ENCODE measurements at places on chromosomes 11 and 22.

- DNase-seq = no peak
Measured at GRCh38 chr11:62295504-62295903, 3.4 kb downstream of the SCGB1D4 start.

GRCh38 chr11:7621090-7621489, 52.2 kb downstream of the CYB5R2 start:
- no peak for DNase-seq

DNA sequence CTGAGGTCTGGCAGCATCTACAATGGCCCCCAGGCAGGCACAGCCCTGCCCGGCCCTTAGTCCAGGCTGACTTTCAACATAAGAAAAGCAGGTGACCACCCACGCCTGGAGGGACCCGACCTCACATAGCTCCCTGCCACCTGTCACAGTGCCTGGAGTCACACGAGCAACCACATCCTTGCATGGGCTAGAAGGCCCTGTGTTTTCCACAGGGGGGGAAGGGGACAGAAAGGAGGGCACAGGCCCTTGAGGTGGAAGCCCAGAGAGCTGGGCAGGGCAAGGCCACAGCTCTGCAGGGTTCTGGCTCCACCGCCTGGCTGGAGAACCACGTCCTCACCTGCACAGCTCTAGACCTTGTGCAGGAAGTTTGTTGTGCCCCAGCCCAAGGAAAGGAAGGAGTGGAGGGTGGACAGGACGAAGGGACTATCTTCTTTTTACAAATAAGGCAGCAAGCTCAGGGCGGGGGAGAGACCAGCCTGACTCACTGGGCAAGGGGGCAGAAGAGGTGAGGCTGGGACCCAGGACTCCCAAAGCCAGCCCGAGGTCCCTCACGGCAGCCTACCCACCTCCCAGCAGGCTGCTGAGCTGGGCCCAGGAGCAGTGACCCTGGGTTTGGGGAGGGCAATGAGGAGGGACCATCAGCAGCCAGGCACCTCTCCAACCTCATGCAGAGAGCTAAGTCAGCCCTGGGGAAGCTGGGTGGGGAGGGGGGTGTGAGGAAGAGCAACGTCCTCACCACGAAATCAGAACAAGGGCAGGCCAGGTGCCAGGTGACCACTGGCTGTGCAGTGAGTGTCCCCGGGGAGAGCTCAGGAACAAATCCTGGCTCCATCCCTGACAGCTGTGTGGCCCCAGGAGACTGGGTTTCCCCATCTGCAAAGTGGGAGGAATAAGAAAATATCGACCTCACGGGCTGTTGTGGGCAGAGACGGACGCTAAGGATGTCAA, 4.3 kb downstream of the C1QTNF6 start:
- DNase-seq = no peak

- no peak for DNase-seq
Measured at GRCh38 chr11:73117071-73117470, 25.0 kb downstream of the FCHSD2 start.

DNA sequence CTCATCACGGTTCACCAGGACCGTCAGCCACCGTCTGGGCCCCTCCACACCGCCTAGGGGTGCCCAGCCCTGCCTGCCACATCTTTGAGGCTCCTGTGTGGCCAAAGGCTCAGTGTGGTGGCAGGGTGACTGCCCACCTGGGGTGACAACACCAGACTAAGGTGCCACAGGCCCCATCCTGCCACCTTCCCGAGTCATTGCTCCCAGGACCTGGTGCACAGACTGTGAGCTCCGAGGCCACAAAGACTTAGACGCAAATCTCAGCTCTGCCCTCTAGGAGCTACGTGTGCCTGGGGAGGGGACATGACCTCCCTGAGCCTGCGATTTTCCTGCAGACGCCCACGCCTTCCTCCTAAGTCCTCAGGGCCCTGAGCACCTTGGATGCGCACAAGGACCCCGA, 36.5 kb downstream of the KIAA0930 start:
- DNase-seq = no peak

DNA sequence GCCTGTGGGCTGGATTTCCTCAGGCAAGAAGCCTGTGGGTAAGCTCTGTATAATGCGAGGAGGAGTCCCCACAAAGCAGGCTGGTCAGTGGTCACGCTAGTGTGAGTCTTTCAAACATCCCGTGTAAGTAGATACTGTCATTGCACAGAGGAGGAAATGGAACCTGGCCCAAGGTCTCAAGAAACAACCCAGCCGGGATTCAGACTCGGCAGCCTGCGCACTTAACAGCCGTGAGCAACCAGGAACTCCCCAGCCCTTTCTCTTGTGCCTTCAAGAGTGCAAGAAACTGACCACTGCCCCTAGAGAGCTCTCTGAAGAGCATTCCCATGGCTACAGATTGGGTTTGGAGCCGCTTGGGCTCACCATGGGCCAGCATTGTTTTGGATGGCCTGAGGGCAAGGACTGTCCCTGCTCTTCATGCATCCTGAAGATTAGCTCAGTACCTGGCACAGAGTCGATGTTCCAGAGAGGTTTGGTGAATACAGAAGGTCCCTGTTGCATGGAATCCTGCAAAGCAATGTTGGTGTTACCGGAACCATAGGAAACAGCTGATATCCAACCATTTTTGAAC, 6.0 kb downstream of the MPST start:
- DNase-seq = no peak

DNA sequence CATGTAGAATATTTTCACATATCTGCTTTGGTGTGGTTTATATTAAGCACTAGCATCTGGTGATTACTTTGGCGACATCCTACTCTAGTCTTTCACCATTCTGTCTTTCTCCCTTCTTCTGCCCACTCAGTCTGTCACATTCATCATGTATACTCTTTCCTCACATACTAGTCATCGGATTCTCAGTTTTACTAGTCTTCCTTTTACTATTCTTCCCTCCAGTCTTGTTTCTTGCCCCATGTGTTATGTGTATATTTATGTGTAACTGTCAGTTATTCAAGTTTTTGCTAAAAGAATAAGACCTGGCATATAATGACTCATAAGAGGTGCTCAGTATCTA, 4.6 kb upstream of the DIXDC1 start:
- no peak for DNase-seq

DNA sequence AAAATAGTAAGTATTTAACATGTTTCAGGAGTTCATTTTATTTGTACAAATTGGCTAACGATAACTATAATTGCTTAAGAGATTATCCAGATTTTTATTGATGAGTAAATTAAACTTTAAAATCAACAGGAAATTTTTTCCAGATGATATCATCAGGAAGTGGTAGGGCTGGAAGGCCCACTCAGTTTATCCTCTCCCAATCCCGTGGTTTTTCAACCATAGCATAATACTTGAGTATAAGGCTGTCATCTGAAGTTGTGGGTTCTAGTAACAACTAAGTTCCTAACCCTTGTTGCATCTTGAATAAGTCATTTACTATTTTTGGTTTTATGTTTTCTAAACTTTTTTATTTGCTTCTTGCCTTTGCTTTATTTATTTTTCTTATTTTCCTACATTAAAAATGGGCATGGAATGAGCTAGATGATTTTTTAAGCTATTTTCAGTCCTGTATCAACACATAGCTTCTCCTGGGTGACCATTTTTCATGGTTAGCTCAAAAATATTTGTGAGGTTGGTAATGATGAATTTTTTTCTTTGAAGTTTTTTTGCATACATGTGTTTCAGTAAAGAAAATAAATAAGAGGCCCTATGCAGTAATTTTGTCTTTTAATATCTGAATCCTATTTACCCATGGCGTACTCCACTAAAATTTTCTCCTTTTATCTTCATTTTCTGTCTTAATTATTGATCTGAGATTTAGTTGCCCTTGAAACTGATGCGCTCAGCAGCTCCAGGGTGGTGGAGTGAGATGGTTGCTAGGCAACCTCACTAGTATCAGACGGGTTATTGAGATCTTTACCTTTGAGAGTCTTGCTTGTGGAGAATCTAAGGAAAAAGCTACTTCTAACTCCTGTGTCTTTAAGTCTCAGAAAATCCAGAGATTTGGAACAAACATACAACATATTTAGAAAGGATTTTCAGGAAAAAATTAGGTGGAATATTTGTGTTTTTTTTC, 452.0 kb upstream of the CCDC179 start:
- DNase-seq = peak; percentile 7

DNA sequence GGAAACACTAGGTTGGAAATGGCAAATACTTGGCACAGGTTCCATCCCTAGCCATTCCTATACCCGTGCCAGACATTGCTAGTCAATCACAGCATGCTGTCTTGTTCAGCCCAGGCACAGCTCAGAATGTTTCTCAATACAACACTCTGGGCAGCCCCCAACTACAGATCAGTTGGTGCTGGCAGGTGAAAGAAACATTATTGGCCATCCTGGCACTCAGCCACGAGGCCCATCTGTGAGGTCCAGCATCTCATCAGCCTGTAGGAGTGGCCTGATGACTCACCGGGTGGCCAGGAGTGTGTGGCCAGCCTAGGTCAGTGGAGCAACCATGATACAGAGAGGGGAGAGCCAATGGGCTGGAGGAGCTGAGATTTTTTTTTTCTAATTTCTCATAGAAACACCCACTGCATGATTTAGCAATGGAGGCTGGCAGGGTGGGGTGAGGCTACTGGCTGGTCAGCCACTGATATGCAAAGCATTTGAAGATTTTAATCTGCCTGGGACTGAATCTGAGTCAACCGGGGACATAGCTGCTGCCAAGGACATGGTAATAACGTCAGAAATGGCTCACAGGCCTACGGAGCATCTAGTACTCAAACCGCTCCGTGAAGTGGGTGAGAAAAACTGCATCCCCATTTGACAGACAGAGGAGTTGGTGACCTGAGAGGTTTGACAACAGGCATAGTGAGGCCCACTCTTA, 5.4 kb downstream of the MYO18B start:
- no peak for DNase-seq

- no peak for DNase-seq
Measured at GRCh38 chr11:111823629-111824028, 47.8 kb downstream of the ALG9 start.

DNA sequence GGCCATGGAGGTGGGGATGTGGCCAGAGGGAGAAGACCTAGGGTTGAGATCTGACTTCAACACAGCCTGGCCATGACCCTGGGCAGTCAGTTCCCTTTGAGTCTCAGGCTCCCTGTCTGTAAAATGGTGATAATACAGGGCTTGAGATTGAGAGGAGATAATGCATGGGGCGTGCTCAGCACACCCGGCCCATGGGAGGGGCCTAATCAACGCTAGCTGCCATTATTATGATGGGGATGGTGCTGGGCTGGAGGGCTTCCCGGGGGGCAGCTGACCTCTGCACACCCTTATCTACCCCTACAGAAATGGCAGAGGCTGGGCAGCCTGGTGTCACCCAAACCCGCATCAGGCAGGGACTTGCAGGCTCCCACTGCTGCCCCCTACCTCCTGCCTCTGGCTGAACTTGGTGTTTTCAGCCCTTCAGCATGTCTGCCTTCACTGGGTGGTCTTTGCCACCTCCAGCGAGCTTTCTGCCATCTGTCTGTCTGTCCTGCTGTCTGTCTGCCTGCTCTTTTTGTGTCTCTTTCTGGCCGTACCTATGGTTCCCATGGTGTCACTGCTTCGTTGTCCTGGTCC, 84.5 kb downstream of the CACNA1I start:
- no peak for DNase-seq

All from SK-N-DZ (cell line).